ENCODE measurements at places on chromosomes 2 and 18.

GRCh38 chr2:138294451-138294850 is 207.1 kb upstream of the SPOPL start:
- H3K4me3 ChIP-seq, result no peak overlapping the region
- H3K36me3 ChIP-seq, result no peaks in the 10 kb centered on the region

GRCh38 chr18:79559436-79559835 is 120.2 kb upstream of the CTDP1 start:
- H3K36me3 ChIP-seq, result no peaks in the 10 kb centered on the region
- H3K27ac ChIP-seq, result no peak overlapping the region
- no peaks in the 10 kb centered on the region for H3K27me3 ChIP-seq
- no peak for DNase-seq
- no peak overlapping the region for H3K4me3 ChIP-seq
- no peaks in the 10 kb centered on the region for H3K4me1 ChIP-seq

GRCh38 chr2:10132596-10132995 is 10.1 kb downstream of the RRM2 start:
- no peak for DNase-seq
- peaks cover 2% of the 10 kb centered on the region for H3K4me1 ChIP-seq
- H3K27ac ChIP-seq, result no peak overlapping the region
- H3K27me3 ChIP-seq, result no peaks in the 10 kb centered on the region
- no peak overlapping the region for H3K4me3 ChIP-seq

DNA sequence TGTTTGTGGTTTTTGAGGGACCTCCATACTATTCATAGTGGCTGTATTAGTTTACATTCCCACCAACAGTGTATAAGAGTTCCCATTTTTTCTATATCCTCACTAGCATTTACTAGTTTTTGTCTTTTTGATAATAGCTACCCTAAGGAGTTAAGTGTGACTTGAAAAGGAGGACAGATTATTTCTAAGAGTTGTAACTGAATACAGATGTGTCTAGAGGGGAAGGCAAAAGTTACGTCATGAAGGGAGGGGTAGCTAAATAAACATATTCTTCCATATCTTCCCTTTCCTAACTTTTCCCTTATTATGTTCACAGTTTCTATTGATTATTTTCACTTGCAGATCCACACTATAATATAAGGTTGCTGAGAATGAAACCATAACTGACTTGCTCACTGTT is 1315.7 kb upstream of the ZEB2 start:
- no peak for DNase-seq
- no peaks in the 10 kb centered on the region for H3K4me1 ChIP-seq
- H3K27me3 ChIP-seq, result no peaks in the 10 kb centered on the region
- H3K4me3 ChIP-seq, result no peak overlapping the region
- H3K36me3 ChIP-seq, result no peaks in the 10 kb centered on the region

DNA sequence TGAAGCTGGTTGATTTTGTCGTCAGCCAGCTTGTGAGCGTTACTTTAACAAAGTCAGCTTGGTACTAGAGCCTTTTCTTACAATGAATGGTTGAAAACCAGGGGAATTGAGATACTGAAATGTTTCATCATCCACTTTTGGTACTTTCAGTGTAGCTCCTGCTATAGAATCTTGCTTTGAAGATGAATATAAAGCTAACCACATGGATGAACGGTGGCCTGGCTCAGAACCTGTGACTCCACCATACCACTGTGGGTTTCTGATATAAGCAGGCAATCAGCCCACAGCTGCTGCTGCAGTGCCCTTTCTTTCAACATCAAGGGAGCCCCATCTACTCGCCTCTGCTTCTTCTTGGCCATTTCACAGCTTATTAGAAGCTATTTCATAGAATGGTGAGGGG is 53.2 kb upstream of the GPR45 start:
- H3K27me3 ChIP-seq, result no peaks in the 10 kb centered on the region
- no peak for DNase-seq
- H3K4me1 ChIP-seq, result no peaks in the 10 kb centered on the region
- no peaks in the 10 kb centered on the region for H3K36me3 ChIP-seq

DNA sequence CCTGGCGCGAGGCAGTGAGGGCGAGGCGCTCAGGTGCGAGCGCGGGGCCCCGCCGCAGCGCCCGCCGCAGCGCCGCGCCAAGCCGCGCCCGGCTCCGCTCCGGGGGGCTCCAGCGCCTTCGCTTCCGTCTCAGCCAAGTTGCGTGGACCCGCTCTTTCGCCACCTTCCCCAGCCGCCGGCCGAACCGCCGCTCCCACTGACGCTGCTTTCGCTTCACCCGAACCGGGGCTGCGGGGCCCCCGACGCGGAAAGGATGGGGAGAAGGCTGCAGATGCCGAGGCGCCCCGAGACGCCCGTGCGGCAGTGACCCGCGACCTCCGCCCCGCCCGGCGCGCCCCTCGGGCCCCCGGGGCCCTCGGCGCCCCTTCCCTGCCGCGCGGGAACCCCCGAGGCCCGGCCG is 328 bp upstream of the INHBB start:
- peak overlapping the region; percentile 21 for H3K4me3 ChIP-seq
- no peaks in the 10 kb centered on the region for H3K4me1 ChIP-seq
- no peak for DNase-seq
- H3K27ac ChIP-seq, result no peak overlapping the region
- H3K27me3 ChIP-seq, result peaks cover 65% of the 10 kb centered on the region
- no peaks in the 10 kb centered on the region for H3K36me3 ChIP-seq

GRCh38 chr2:209334188-209335017 is 89.4 kb upstream of the MAP2 start:
- H3K4me3 ChIP-seq, result no peak overlapping the region
- no peaks in the 10 kb centered on the region for H3K36me3 ChIP-seq
- peak; percentile 69 for DNase-seq
- H3K27me3 ChIP-seq, result no peaks in the 10 kb centered on the region
- no peak overlapping the region for H3K27ac ChIP-seq

- H3K4me1 ChIP-seq, result peaks cover 11% of the 10 kb centered on the region
- no peak overlapping the region for H3K27ac ChIP-seq
- no peaks in the 10 kb centered on the region for H3K27me3 ChIP-seq
- no peaks in the 10 kb centered on the region for H3K36me3 ChIP-seq
These were observed 387.6 kb downstream of the NBAS start for GRCh38 chr2:15173501-15173900.
